NCI-H1694 (cell line): ENCODE measurements at places on chromosomes 11 and 22.

- no peak for DNase-seq
These were observed 17.7 kb downstream of the ELFN2 start for GRCh38 chr22:37409459-37410050.

DNA sequence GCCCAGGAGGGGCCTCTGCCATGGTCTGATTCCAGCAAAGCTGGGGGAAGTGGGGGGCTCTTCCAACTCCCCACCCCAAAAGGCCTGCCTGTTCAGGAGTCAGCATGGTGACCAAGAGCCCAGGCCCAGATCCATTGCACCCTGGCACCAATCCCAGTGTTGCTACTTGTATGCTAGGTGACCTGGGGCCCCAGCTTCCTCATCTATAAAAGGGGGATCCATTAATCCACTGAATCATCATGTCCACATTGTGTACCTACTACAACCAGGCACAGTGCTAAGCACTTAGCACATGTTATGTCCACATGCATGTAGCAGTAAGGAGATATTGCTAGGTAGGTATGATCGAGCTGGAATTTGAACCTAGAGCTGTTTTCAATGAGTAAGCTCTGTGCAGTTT lies 2.0 kb downstream of the SYT12 start:
- DNase-seq, result no peak

GRCh38 chr11:2213890-2214526 lies 42.4 kb upstream of the TH start:
- DNase-seq, result no peak

DNA sequence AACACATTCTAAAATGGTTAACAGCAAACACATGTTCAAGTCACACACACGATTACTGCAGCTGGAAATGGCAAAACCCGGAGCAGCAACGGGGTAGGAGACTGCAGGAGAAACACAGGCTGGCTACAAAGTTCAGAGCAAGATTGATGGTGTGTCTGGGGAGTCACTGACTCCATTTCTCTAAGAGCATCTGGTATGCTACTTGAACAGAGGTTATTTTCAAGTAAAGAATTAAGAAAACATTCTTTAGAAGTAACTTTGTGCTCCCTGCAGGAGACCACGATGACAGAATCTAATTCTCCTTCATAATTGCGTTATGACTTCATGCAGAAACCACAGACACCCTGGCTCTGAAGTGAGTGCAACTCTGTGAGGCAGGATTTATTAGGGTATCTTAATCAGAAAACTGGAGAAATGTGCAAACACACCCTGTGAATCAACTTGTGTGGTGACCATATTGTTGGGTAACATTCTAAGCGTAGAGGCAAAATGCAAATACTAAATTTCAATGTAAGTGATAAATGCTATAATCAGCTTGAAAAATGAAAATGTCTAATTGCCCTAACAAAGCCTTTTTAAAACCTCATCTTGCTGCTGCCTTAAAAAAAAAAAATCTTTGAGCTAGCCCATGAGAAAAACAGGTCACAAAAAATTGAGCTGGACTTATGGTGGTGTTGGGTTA lies 303.0 kb downstream of the CADM1 start:
- no peak for DNase-seq

- no peak for DNase-seq
These were observed 44.0 kb upstream of the SLC1A2 start for GRCh38 chr11:35463331-35463751.

DNA sequence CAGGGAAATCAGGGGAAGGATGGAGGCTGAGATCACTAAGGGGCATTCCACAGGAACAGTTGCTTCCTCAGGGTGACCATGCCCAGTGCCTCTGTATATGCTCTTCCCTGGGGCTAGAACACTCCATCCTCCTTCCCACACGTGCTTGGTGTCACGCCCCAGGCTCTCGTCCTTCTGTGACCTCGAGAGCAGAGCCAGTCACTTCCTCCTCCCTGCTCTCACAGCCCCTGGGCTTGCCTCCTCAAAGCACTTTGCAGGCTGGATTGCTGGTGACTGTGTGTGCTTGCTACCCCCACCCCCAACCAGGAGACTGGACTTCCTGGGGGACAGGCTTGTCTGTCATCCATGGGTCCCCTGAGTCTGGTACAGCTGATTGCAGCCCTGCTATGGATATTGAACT lies 56.5 kb upstream of the AMPD3 start:
- no peak for DNase-seq

GRCh38 chr11:44308256-44308922 lies 1.6 kb downstream of the ALX4 start:
- DNase-seq, result no peak

DNA sequence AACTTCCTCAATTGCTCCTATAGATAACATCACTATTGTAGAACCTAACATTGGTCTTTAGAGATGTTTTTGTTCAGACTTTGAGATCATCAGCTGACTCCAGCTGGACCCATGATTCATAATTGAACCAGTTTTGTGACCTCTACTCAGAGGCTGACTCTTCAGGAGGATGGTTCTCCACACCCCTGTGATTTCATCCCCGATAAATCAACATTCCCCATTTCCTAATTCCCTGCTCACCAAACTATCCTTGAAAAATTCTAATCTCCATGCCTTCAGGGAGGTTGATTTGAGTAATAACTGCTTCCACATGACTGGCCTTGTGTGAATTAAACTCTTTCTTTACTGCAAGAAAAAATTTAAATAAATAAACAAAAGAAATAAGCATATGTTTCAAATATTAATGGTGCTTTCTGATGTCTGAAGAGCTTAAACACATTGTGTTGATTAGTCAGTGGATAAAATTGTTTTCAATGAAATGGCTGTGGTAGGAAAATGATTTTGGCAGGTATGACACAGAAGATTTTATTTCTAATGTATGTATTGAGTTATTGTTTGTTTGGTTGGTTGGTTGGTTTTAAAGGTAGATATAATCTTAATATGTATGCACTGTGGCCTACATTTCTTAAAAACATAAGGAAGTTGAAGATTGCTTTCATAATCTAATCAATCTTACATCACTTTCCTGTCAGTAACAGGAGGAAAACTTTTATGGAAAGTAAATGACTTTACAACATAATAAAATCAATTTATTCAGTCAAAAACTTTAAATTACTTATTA lies 427.9 kb upstream of the CCDC179 start:
- DNase-seq, result no peak

- DNase-seq, result no peak
These were observed 20.5 kb upstream of the FSHB start for GRCh38 chr11:30210357-30210756.

GRCh38 chr11:4044976-4045646 lies 49.5 kb upstream of the RRM1 start:
- DNase-seq, result no peak

DNA sequence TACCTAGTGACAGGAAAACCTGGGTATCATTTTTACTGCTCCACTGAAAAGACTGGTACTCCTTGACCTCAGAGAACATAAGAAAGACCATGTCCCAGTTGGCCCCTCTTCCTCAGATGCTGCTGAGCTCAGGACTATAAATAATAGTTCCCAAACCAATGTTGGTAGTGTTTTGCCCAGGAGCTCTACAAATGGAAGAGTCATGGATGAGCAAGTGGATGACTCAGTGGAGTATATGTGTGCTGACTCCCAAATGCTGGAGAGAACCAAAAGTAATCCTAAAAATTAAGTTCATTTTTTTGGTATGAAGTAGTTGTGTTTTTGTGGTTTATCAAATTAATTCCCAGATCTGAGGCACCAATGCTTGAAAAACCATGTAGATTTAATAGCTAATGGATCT lies 482.0 kb downstream of the KCNA4 start:
- no peak for DNase-seq

GRCh38 chr22:40726514-40726913 lies 47.2 kb downstream of the MCHR1 start:
- no peak for DNase-seq

DNA sequence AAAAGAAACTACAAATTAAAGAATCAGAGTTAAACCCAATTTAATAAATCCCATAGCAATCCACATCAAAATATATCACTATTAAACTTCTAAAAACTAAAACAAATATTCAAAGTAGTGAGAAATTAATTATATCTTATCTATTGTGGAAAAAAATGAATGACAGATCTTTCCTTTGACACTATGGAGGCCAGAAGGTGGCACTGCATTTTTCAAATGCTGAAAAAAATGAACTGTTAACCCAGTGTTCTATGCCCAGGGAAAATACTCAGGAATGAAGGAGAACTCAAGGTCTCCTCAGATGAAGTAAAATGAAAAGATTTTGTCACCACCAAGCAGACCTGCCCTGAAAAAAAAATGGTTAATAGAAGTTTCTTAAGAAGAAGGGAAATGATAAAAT lies 27.7 kb downstream of the TYR start:
- DNase-seq, result no peak

GRCh38 chr11:80960381-80961029 lies 1519.7 kb upstream of the TENM4 start:
- no peak for DNase-seq

DNA sequence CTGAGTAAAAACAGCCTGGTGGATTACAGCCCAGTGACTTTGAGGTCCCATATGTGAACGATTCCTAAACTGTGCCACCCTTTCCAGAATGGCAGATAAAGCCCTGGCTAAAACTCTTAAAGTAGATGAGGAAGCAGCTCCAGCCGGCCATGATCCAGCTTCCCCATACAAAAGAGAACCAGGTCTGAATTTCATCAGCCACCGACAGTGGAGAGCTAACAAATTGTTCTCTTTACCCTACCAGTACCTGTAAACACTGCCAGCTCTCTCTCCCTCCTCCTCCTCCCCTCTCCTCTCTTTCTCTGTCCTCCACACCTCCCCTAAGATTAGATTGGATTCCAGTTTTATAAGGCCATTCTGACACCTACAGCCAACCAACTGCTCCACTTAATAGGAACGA lies 176.9 kb downstream of the DSCAML1 start:
- DNase-seq, result no peak

GRCh38 chr11:27200779-27201453 lies 160.3 kb downstream of the BBOX1 start:
- DNase-seq, result no peak

GRCh38 chr11:35911013-35911412 lies 32.8 kb upstream of the LDLRAD3 start:
- no peak for DNase-seq

GRCh38 chr11:128963744-128964325 lies 21.2 kb upstream of the TP53AIP1 start:
- no peak for DNase-seq

DNA sequence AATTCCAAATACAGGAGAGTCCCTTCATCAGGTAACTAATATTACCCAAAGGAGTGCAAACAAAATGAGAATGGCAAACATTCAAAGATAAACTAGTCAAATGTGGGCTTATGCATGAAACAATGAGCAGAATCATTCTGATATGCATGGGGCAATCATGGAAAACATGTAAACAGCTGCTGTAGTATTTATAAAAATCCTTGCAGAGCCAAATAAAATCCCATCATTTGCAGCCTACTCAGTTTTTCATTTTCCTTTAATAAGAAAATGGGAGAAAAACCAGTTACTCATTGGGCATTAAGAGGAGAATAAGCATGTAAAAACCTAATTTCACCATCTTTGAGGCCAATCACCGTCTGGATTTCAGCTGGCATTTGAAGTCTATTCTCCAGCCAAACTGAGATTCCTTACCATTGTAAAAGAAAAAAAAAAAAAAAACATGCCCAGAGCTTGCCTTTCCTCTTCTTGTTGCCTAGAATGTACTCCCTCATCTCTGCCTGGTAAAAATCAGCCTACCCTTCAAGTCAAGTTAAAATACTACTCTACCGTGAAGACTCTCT lies 249.1 kb downstream of the TTC28 start:
- no peak for DNase-seq

DNA sequence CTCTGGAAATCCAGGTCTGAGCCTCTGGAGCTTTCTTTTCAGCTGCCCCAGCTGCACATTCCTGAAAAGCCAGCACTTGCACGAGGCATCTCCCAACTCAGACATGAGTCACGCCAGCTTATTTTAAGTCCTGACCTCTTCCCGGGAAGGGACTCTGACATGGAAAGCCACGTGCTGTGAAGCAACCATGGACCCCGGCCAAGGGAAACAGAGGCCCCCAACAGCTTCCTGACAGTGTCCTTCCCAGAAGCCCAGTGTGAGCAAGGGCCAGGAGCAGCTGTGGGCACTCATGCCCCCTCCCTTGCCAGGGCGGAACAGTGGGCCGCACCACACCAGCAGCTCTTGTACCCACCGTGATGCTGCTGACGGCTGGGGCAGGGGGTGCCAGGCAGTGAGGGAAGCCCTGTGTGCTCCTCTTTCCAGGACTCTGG lies 118.8 kb upstream of the CADM1 start:
- DNase-seq, result no peak

DNA sequence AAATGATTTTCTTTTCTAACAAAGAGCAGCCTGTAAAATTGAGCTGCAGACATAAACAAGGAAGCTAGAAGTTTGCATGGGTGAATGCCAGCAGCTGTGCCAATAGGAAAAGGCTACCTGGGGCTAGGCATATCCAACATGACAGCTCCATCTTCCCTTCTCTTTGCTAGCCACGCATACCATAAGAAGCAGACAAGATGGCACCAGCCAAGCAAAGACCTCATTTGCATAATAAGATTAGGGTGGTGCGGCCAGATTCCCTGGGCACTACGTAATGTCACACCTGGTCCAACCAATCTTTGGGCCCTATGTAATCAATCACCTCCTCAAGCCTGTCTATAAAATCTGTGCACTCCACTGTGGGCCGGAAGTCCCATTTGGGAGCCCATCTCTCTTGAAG lies 108.3 kb downstream of the SWAP70 start:
- DNase-seq, result no peak

- no peak for DNase-seq
These were observed 4.7 kb downstream of the HEPHL1 start for GRCh38 chr11:94025690-94026394.

GRCh38 chr11:32385998-32386397 lies 49.3 kb downstream of the WT1 start:
- DNase-seq, result peak; percentile 32

DNA sequence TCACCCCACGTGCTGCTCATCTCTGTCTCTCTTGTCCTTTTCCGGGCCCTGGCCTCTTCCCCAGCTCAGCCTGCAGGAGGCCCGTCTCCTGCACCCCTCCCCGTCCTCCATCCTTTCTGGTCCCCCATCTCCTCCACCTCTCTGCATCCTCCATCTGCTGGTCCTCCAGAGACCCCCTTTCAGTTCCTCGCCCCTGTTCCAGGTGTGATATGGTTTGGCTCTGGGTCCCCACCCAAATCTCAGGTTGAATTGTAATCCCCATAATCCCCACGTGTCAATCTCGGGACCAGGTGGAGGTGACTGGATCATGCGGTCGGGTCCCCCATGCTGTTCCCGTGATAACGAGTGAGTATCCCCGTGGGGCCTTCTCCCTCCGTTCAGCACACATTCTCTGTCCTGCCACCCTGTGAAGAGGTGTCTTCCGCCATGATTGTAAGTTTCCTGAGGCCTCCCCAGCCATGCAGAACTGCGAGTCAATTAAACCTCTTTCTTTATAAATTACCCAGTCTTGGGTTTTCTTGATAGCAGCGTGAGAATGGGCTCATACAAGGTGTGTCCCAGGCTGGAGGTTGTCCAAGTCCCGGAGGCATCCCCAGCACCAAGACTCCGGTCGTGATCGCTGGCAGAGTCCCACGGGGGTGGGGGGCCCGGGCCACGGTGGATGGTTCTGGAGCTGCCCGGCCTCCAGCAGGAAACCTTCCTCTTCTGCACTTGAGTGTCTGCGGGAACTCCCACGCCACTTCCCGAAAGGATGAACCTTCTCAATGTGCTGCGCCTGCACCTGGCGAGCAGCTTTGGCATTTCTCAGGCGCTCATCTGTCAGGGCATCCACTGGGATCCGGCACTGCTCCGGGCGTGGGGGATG lies 29.0 kb upstream of the TOLLIP start:
- no peak for DNase-seq

GRCh38 chr11:26248661-26249060 lies 83.3 kb upstream of the ANO3 start:
- DNase-seq, result no peak
